Right renal cortex interstitium (tissue), 3 donors: ENCODE measurements at places on chromosomes 3 and 15. TPM values are rescaled to one million over a fixed set of nuclear protein-coding genes. Genes with fewer than 3 reads are reported as not detected.
A peak's percentile ranks its signal among the peaks of the same experiment; 100 is the strongest.

The HRG gene
- polyA plus RNA-seq: 2.2 TPM

DNA sequence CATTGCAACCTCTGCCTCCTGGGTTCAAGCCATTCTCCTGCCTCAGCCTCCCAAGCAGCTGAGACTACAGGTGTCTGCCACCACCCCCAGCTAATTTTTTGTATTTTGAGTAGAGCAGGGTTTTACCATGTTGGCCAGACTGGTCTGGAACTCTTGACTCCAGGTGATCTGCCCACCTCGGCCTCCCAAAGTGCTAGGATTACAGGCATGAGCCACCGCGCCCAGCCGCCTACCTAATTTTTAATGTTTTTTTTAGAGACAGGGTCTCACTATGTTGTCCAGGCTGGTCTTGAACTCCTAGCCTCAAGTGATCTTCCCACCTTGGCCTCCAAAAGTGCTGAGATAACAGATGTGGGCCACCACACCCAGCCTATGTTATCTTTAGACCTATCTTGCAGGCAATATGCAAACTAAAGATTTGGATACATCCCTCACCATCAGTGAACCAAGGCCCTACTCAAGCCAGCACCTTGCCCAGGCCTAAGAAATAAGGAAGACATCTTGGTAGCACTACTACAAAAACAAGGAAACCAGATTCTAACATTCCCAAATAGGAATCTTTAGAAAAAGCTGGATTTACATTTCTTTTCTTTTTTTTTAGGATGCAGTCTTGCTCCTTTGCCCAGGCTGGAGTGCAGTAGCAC is 6.3 kb upstream of the GMPPB start:
- no peak for DNase-seq

- DNase-seq: no peak
Observed at GRCh38 chr15:90072978-90073640, 29.2 kb downstream of the IDH2 start.

GRCh38 chr15:94064676-94065313 is 166.6 kb upstream of the MCTP2 start:
- no peak for DNase-seq

The RARRES1 gene
- polyA plus RNA-seq: 38.8 TPM

DNA sequence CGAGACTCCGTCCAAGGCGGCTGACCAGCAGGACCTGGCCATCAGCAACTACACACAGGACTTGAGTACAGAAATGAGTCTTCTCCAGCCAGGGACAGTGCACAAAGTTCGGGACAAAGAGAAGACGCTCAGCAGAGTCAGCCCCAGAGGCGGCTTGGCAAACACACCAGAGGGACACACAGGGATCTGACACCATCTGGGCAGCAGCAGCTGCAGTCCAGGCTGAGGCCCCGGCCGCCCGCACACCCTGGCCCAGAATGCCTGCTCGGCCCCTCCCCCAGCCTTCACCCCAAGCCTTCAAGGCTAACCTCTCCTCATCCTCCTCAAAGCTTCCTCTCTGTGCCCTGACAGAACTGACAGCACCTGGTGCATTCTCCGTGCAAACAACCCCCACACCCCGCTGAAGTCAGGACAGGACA is 61.1 kb downstream of the XXYLT1 start:
- DNase-seq: peak; percentile 19

DNA sequence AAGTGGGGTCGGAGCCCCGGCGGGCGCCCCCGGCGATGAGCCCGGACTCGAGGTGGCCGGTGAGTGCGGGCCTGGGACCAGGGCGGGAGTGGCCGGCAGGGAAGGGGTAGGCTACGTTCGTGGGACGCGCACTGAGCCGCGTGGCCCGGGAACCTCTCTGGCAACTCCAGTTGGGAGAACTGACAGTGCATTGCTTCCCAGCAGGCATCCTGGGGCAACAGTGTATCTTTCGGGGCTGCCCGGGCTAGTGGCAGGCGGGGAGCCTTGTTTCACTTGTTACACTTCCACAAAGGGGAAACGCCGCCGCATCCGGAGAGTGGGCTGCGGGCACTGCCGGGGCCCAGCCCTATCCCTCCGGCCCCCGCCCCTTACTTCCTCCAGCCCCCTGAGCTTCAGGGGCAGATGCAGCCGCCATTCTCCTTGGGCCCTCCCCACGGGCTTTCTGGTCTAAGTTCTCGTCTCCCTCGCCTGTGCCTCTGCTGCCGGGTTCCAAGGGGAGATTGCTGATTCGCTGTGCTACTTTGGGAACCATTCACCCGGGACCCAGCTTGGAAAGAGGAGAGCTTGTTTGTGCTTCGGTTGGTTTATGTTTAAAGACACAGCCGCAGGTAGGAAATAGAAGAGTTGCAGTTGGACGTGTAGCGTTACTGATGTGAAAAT is 675 bp downstream of the BRPF1 start:
- DNase-seq: no peak

DNA sequence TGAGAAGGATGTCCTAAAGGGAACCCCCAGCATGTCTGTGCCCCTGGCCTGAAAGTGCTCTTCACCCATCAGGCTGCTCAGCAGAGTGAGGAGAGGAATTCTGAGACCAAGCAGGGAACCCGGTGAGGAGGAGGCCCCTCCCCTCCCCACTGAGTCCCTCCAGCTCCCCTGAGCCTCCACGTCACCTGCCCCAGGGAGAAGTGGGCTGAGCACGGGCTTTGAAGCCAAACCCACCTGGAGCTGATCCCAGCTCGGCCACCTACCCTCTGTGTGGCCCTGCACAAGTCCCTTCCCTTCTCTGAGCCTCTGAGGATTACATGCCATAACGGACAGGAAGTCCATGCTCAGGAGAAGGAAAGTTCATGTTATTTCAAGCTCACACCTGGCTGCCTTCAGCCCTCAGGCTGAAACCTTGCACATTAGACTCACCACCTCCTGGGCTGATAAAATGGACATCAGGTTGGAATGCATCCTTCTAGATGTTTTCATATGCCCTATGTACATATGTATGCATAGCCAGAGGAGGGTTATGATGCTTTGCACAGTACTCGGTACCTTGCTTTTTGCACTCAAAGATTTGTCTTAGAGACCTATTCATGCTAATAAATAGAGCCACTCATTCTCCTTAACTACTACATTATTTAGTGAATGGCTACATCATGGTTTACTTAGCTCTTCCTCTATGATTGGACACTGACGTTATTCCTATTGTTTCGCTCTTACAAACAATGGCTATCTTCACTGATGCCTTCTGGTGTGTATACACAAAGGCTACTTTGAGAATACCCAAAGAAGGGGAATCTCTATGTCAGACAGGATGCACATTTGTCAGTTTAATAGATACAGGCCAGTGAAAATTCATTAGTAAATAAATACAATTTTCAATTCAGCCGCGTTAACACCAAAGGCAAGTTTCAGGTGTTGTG is 31.6 kb upstream of the GATA2 start:
- DNase-seq: no peak

The TSC22D2 gene
- 60.4 TPM for polyA plus RNA-seq

GRCh38 chr3:124684459-124684858 is 45.8 kb upstream of the UMPS start:
- no peak for DNase-seq

The PROK2 gene
- polyA plus RNA-seq: 0.21 TPM

The CHL1 gene
- polyA plus RNA-seq: 20.4 TPM

The ACTRT3 gene
- polyA plus RNA-seq: 5.2 TPM

- no peak for DNase-seq
Observed at GRCh38 chr15:51071578-51071977, 23.1 kb downstream of the TNFAIP8L3 start.

DNA sequence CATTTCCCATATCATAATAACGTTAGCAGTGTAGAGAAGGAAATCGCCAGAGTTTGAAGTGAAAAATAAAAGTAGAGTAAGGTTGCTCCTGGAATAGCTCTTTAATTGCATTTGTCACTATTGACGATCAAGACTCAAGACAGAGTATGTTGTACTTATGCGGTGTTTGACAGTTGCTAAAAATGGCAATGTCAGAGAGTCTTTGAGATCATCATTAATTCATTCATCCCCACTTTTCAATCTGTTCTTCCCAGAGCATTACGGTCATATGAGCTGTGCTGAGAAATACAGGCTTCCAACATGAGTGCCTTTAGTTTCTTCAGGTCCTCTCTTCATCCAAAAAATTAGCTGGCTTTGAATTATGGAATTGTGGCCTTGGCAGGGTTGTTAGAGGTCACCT is 173.8 kb upstream of the CHRM5 start:
- no peak for DNase-seq

DNA sequence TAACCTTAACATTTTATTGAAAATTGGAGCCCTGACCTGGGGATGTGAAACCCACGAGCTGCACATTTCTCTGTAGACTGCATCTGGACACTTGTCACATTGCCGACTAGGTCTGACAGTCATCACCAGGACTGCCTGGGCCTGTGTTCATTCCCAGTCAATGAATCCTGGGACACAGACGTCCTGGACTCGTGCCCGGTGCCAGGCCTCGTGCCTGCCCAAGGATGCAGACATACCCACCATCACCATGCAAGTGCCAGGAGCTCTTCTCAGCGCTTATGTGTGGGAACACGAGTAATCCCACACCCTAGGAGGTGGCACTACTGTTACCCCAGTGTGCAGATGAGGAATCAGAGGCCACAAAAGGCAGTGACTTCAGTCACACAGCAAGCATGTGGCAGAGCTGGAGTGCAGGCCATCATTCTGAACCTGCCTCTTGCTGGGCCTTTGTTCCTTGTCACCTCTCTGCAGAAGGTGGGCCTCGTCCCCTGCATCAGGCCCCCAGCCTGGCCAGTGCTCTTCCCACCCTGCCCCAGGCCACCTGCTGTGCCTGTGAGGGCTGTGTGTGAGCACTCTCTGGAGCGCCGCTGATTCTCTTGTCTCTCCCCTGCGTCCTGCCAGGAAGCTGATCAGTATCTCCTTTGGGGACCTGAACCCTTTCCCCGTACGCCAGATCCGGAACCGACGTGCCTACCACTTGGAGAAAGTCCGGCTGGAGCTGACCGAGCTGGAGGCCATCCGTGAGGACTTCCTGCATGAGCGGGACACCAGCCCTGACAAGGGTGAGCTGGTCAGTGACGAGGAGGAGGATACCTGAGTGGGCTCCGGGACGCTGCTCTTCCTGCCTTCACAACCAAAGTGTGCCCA is 58.5 kb downstream of the ADAMTS7 start:
- no peak for DNase-seq

DNA sequence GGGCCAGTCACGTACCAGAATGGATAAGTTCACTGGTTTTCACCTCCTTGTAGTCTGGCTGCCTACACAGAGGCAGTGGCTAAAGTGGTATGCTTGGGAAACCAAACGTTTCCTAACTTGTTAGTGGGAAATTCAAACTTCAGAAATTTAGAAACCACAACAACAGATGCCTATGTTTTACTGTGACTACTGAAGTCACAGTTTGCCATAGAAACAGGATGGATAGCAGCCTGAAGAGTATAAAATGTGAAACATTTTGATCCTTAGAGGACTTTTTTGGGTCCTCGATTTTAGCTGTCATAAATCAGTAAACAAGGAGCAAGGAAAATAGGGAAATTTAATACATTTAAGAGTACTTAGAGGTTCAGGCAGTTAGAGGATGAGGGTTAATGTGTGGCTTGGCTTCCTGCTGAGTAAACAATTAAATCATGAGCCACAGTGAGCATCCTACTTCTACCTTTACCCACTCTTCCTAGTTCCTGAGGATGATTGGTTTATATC is 48.6 kb downstream of the CMSS1 start:
- DNase-seq: no peak

DNA sequence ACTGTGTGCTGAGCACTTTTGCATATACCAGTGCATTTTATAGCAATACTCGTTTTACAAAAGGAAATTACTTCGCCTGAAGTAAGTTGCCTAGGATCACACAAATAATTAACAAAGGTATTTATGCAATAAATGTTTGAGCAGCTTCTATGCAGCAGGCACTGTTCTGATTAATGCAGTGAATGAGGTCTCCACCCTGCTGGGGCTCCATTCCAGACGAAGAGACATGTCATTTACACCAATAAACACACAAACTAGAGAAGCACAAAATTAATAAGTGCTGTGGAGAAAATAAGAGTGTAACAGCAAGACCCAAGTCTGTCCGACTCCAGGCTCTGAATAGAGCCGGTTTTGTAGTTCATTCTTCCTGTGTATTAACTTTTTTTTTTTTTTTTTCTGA is 17.5 kb downstream of the NOX5 start:
- no peak for DNase-seq

DNA sequence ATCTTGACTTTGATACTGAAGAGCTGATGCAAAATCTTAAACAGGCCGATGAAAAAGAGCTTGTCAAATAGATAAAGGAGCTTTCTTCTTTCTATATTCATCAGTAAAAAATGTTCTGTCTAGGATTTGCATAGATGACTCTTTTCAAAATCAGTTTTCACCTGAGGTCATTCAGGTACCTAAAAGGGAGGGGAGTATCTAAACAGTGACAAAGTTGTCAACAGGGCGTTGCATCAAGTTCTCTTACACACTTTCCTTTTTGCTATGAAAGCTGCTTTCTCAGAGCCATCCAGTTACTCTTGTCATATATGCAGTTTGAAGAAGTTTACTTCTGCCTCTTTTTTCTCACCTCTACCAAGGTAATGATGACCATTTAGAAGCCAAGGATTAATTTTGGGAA is 60.0 kb downstream of the AKAP13 start:
- no peak for DNase-seq

GRCh38 chr3:45907769-45908705 is 21.7 kb downstream of the CCR9 start:
- no peak for DNase-seq

The FAM98B gene
- 97.1 TPM for polyA plus RNA-seq

The ZNF660 gene
- polyA plus RNA-seq: 11.4 TPM

The TMEM207 gene
- 22.3 TPM for polyA plus RNA-seq

The SLC35A5 gene
- polyA plus RNA-seq: 74.0 TPM

The TMC3 gene
- polyA plus RNA-seq: 0.21 TPM

GRCh38 chr15:49380912-49381311 is 42.1 kb upstream of the FGF7 start:
- no peak for DNase-seq

DNA sequence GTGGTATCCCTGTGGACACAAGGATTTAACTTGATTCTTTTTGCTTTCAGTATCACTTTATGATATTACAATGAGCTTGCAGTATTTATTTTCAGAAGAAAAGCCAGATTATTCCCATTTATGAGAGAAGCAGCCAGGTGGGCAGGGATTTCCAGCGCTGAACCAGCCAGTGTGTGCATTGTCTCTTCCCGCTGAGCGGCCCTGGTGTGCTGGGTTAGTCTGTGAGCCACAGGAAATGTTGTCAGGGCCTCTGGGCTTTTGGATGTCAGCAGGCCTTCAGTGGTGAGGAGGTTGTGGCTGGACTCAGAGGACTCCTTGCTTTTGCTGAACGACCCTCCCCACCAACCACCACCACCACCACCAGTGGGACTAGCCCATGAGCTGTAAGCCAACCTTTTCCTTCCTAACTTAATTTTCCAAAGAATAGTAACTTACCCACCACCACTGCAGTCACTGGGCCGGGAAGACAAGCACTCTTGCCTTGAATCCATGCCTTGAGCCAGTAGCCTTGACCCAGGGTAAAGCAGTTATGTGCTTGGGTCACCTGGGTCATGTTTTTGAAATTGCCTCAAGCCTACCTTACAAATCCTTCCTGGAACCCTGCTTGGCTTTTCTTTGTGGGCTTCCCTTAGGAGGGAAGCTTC is 33.1 kb downstream of the FLNB start:
- DNase-seq: no peak

DNA sequence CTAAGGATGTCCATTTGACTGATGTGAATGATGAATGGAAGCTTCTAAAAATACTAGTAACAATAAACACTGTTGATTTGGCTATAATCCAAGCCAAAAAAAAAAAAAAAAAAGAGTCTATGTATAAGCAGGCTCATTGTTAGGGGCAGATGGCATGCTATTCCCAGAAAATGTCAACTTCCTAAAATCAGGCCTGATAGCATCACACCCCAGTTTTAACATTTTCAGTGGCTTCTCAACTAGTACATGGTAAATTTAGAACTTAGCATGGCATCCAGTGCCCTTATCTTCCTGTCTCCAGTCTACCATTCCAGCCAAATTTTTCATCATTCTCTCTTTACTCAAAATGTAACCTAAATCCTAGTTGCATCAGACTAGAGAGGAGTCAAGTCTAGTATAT is 288.2 kb upstream of the ZNF385D start:
- DNase-seq: no peak
